Germinal center (tissue), 1 donor: ENCODE measurements at places on chromosomes 16 and 17.

GRCh38 chr17:64084940-64085649 lies 44.8 kb downstream of the ERN1 start:
- no peak for DNase-seq

- DNase-seq: no peak
Observed at GRCh38 chr16:55406651-55407050, 72.3 kb upstream of the MMP2 start.

DNA sequence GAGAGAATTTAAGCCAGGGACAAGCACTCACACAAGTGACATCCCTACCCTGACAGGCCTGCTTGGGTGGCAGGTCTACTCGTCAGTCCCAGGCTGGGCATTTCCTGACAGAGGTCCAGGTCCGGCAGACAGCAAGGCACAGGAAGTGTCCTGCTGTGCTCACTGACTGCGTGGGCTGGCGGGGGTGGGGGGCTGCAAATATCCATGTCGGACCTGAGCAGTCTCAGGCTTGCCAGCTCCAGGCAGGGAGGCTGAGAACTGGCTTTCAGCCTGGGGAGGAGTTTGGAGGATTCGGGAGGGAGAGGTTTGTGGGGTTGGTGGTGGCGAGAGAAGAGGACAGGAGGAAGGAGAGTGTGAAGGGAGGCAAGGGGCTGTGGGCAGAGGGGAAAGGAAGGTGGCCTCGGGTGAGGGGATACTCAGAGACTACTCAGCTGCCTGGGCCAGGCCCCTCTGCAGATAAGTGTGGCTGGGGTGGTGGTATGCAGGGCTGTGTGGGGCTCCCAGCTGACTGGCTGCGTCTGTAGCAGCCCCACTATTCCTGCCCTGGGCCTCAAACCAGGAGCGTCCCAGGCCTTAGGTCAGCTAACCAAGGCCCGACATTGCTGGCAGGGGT lies 7.8 kb downstream of the HIC1 start:
- no peak for DNase-seq

GRCh38 chr17:33695431-33695830 lies 402.3 kb upstream of the ASIC2 start:
- no peak for DNase-seq
